NCI-H526 (cell line): ENCODE measurements at places on chromosomes 11 and 22.

GRCh38 chr22:29860006-29860766, 22.1 kb upstream of the ASCC2 start:
- no peak for DNase-seq

GRCh38 chr22:27115816-27116256, 458.4 kb downstream of the MIAT start:
- DNase-seq: no peak

GRCh38 chr11:8266246-8267241, 2.9 kb upstream of the LMO1 start:
- no peak for DNase-seq

DNA sequence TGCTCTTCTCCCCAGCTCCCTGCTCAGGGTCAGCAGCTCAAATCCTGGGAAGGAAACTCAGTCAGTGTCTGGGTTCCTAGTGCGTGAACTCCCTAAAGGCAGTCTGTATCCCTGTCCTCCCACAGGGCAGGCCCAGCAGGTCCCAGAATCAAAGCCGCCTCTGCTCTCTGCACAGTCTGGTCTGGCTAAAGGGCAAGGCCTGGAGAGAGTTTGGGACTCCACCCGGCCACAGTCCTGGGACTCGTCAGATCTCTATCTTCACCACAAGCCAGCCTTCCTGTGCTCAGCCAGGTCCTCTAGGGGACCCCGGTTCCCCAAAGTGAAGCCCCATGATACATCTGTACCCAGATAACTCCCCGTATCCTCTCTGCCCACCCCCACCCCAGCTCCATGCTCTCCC, 56.2 kb upstream of the CSNK2A3 start:
- DNase-seq: no peak

DNA sequence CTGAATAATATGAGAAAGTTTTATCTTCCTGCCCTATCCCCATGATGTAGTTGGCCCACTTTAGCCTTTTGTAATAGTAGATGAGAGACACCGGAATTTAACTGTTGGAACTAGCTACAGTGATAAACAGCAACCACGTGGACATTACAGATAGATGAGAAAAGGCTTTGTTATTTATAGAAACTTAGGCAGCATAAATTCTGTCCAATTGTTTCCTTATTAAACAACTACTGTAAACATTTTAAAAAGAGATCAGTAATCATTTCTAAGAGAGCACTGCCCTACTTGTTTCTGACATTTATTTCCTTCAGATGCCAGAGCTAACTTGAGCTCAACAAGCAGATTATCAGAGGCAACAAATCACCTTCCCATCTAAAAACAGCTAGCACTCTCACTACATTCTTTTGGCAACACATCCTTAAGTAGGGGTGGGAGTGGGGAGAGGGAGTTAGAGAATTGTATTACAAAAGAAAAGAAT, 63.1 kb downstream of the SOX6 start:
- DNase-seq: no peak

DNA sequence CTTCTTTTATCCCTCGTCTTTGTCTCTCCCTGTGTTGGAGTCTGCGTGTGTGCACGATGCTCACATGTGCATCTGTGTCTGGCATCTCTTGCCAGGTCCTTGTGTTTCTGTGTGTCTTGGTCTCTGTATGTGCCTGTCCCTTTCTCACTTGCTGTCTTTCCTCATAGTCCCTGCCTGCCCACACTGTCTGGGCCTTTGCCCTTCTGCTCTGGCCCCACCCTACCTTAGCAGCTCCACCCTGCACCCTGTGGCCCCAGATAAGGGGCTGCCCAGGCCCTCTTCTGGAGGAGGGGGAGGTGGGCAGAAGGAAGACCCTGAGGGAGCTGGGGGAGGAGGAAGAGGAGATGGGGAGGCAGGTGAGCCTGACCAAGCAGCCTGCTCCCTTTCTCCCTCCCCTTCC, 2.8 kb downstream of the EHBP1L1 start:
- DNase-seq: no peak

DNA sequence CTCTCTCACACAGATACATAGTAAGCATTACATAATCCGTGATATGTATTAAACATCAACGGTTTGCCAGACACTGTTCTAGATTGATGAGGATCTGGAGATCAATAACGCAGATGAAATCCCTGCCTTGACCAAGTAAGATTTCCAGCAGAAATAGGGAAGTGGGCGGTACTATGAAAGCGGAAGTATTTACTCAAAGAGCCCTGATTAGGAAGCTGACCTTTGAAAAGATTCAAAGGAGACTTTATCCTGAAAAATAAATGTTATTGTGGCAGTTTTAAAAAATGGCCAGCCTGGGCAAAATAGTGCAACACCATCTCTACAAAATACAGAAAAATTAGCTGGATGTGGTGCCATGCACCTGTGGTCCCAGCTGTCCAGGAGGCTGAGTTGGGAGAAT, 26.8 kb downstream of the GAB2 start:
- no peak for DNase-seq

DNA sequence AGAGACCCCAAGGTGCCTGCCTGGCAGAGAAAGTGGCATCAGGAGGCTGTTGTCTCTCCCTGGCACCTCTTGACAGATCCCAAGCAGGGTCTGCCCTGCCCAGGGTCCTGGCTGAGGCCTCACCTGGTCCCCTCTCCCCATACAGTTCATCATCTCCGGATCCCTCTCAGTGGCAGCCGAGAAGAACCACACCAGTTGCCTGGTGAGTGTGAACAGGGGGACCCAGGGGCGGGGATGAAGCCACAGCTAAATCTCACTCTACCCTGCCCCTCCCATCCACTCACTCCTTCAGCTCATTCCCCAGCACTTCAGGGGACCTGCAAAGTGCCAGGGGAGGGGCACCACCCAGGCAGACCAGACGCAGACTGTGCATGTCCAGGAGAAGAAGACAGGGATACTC, 14.0 kb upstream of the MS4A10 start:
- no peak for DNase-seq

DNA sequence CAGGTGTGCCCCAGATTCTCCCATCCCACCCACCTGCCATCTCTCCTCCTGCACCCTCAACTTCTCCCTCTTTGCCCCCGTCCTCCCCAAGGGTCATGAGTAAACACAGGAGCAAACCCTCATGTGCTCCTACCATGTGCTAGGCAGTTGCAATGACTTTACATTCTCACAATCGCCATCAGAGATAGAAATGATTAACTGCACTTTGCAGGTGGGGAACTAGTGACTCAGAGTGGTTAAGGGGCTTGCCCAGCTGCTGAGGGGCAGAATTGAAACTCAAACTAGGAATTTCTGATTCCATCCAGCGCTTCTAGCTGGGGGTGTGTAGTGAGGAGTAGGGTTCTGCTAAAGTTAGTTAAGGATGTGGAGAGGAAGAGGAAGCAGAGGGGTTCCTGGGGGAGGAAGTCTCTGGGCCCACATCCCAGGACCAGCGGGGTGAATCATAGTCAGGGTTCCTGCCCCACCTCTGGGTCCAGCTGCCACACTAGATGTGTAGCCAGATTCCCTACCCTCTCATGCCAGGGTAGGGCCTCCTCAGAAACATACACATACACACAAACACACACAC, 16.0 kb upstream of the PRG2 start:
- DNase-seq: no peak

DNA sequence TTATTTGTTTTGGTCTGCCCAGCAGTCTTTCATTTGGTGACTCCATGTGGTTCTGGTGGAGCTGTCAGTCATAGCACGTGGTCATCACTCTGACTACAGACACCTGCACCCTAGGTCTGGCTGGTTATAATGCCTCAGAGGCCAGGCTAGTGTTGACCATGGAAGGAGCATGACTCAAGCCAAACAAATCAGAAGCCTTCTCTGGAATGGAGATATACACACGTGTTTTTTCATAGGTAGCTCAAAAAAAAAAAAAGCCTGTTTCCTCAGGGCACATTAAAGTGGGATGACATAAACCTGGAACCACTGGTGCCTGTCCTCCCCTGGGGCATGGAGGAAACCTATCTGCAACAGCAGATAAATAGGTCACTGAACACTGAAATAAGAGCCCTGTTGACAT, 8.1 kb upstream of the PLAAT3 start:
- DNase-seq: no peak

- peak; percentile 55 for DNase-seq
Measured at GRCh38 chr11:10413268-10413667, 41.8 kb upstream of the AMPD3 start.

- DNase-seq: no peak
Measured at GRCh38 chr11:75652936-75653335, 15.9 kb downstream of the MAP6 start.

GRCh38 chr11:93543292-93543977, at the start of gene SMCO4:
Gene SMCO4 (minus strand): TSS chr11:93543391. CDS start chr11:93479189, 64,202 bp downstream.
- DNase-seq: peak; percentile 98

GRCh38 chr11:130776061-130776419, 140.2 kb downstream of the SNX19 start:
- DNase-seq: no peak

DNA sequence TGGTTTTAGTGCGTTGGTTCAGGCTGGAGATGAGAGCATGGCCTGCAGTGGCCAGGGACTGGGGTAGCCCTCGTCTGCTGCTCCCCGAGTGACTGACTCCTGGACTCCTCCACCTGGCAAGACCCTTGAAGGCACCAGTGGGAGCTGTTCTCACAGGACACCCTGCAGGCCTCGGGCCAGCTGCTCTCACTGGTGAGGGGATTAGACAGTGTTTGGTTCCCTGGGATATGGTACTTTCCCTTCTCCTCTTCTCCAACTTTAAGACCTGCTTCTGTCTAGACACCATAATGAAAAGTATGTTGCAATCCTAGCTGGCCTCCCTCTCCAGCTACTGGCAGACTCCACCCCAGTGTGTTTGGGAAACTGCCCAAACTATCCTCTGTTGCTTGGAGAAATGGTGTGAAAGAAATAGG, 168.8 kb upstream of the CADM1 start:
- no peak for DNase-seq

- DNase-seq: no peak
Measured at GRCh38 chr11:4092026-4092425, 2.6 kb upstream of the RRM1 start.
